CD8-positive, alpha-beta T cell (primary cell): ENCODE measurements at places on chromosomes 4 and X. TPM values are rescaled to one million over a fixed set of nuclear protein-coding genes. Genes with fewer than 3 reads are reported as not detected.
A peak's percentile ranks its signal among the peaks of the same experiment; 100 is the strongest.

Gene GPRASP3
- total RNA-seq = 0.94 TPM

Gene FAM9C
- total RNA-seq = not detected

DNA sequence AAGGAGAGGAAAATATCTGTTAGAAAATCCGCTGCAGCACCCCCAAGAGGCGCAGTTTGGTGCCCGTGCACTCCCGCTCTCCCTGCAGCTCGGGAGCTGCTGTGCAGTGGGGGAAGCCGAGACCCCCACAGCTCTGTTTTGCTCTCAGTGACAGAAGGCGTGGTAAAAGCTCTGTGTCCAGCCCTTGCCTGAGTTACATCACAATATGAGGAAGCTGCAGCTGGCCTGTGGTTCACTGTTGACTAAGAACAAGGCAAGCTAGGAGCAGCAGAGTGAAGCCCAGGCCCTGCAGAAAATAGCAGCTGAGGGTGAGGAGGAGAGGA is 88.5 kb upstream of the ADRA2C start:
- DNase-seq = no peak

DNA sequence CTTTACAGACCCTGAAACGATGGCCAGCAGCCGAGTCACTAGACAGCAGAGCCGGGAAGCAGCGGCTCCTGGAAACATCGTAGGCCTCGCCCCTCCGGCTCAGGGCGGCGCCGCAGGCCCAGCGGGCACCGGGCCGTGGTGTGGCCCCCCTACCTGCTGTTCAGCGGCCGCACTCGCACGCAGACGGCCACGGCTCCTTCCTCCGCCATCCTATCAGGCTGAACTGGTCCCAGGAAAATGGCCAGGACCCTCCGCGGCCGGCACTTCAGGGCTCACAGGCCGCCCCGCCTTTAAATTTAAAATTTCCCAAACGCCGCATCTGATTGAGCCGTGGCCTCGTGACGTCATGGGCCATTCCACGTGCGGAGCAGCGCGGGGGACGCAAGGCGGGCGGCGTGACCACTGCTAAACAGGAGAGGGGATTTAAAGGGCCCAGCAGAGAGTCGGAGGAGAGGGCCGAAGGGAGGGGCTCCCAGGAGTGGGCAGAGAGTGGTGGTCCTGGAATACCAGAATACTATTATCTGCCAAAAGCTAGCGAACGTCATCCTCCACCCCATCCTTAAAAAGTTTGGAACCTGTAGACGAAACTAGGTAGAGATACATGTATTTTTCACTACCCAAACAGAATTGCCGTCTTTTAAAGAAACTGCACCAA is at the start of gene CENPE:
Gene CENPE (minus strand): TSS at position 233 of the 655 bp plus-strand sequence. CDS start 24 bp downstream, at position 209.
- peak; percentile 89 for DNase-seq

Gene NDST3
- not detected for total RNA-seq

- no peak for DNase-seq
Observed at GRCh38 chr4:120731561-120731960, 191.0 kb downstream of the PRDM5 start.

Gene CDS1
- 0.97 TPM for total RNA-seq

GRCh38 chrX:81301877-81302276 is 100.0 kb downstream of the SH3BGRL start:
- DNase-seq = no peak

DNA sequence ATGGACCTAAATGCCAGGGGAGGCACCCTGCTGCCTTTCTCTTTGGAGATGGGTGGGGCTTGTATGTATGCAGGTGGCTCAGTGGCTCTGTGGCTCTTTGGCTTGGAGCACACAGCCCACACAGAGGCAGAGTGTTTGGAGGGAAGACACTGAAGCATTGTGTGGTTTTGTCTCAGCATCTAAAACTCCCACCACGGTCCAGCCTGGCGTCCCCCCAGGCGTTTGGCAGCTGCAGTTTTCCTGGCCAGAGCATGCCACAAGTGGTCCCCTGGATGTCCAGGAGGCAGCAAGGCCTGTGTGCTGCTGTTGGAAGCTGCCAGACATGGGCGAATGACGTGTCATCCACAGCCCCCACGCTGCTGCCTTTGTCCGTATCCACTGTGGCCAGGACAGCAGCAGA is 32.2 kb upstream of the PSAPL1 start:
- DNase-seq = no peak

- DNase-seq = no peak
Observed at GRCh38 chr4:53189011-53189410, 176.8 kb downstream of the SCFD2 start.

Gene ATP7A
- 14.3 TPM for total RNA-seq

Gene SPANXN4
- total RNA-seq = not detected

- no peak for DNase-seq
Observed at GRCh38 chr4:101289306-101289705, 58.0 kb downstream of the PPP3CA start.

Gene ETNPPL
- total RNA-seq = not detected

Gene MAGEC2
- not detected for total RNA-seq

GRCh38 chrX:134634691-134635090 is 23.6 kb downstream of the PLAC1 start:
- DNase-seq = no peak

DNA sequence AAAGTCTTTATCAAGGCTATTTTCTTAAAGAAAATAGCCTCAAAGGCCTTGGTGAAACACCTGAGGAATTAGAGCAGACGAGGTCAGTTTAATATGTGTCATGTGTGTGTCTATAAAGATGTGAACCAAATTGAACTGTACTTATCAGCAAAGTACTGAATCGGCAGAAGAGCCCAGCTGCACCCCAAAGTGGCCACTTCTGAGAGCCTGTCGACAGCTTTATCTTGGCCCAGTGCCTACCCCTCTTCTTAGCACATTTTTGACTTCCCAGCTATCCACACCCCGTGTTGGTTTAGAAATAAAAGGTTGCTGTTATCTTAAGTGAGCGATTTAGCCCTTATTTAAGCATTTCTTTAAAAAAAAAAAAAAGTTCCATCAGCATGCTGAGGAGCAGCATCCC is 329.7 kb downstream of the FBXW7 start:
- DNase-seq = no peak

DNA sequence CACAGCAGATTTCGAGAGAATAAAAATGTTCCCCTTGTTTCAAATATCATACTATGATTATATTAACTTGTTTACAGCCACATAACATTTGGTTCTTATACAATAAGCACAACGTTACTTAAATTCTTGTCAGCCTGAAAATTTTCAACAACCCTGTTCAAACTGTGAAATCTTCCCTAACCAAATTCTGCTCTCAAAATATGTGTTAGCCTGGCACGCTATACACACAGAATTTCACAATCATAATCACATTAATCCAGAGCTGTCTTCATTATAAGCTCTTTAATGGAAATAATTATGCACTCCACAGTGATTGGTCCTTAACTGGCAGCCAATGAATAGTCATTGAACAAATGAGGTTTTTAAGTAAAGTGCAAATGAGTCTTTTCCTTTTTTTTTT is 7.3 kb upstream of the PRSS12 start:
- DNase-seq = no peak

Gene POLN
- total RNA-seq = 0.89 TPM

GRCh38 chr4:23084559-23085248 is 392.0 kb downstream of the GBA3 start:
- DNase-seq = no peak

DNA sequence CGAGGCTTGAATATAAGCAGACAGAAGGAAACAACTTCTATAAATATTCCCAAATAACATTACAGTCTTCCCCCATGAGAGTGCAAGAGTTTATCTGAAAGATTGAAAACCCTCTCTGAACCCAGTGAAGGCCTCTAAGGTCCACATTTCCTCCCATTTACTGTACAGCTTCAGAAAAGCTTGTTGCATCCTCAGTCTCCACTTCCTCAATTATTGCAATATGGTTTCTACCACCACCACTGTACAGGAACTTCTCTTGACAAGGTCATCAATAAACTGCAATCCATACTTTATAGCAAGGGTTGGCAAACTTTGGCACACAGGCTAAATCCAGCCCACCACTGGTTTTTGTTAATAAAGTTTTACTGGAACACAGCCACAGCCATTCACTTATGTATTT is 239.0 kb downstream of the THOC2 start:
- DNase-seq = no peak

DNA sequence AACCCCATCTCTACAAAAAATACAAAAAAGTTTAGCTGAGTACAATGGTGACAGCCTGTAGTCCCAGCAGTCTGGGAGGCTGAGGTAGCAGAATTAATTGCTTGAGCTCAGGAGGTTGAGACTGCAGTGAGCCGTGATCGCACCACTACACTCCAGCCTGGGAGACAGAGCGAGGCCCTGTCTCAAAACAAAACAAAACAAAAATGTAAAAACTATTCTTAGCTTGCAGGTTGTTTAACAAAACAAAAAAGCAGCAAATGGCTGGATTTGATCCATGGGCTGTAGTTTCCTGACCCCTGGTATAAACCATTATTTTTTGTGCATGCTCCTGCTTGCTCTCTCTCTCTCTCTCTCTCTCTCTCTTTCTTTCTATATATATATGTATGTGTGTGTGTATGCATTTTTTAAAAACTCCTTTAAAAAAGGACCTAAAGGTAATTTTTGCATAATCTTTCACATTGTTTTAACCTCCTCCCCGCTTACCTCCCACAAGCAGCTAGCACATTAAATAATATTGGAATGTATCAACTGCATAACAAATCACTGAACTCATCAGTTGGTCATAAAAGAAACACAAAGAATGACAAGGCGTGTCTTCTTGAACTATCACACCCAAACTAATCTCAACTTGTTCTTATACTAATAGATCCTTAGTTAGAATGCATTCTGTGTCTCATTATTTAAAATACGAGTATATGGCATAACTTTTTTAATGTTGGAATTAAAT is 4.8 kb downstream of the AREG start:
- no peak for DNase-seq

Gene F11
- total RNA-seq = not detected

Gene ANXA10
- not detected for total RNA-seq

- no peak for DNase-seq
Observed at GRCh38 chrX:110310000-110310790, 7.7 kb downstream of the AMMECR1 start.

- peak; percentile 56 for DNase-seq
Observed at GRCh38 chr4:2817701-2818350, 24.9 kb downstream of the SH3BP2 start.

Gene ADH1B
- not detected for total RNA-seq

GRCh38 chr4:119190354-119190753 is 22.2 kb upstream of the USP53 start:
- DNase-seq = no peak

GRCh38 chr4:29680644-29681043 is 1039.5 kb upstream of the PCDH7 start:
- no peak for DNase-seq

- no peak for DNase-seq
Observed at GRCh38 chrX:41889317-41890025, 33.9 kb downstream of the CASK start.

- DNase-seq = no peak
Observed at GRCh38 chrX:70453024-70453618, 8.5 kb downstream of the DLG3 start.

Gene BMP2K
- total RNA-seq = 4.7 TPM

Gene FOXR2
- not detected for total RNA-seq

DNA sequence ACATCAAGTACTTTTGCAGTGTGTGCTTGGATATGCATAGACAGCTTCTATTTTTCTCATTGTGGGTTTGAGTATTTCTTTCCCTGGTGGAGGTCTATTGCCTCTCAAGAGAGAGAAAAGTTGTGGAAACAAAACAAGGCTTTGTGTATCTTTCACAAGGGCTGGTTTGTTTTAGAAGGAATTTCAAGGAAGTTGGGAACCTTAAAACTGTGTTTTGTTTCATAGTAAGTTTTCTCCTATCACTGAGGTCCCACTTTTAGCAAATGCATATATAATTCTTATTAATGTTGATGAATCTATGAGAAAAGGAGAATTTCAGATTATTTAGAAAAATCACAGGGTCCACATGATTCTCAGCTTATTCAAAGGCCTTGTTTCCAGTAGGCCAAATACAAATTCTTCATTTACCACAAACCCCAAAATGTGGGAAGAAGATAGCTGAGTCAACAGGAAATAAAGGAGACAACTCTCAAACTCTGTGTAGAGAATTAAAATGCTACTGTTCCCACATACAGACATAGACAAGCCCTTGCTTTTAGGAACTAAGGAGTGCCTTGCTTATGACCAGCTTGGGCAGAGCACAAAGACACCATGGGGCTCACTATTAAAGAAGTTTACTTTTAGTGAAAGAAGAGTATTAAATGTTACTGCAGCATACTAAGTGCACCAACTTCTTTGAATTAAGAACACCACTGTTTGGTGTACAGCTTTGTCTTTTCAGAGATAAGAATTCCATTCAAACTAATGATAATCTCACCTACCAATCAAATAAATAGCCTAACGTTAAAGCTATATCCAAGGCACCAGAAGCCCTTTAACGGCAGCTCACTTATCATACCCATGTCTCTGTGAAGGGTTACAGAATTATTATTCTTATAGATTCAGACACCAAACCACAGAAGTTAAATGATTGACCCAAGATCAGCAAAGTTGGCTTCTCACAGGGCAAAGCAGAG is 177.4 kb upstream of the LEF1 start:
- no peak for DNase-seq

- no peak for DNase-seq
Observed at GRCh38 chr4:112736718-112737135, 99.8 kb downstream of the LARP7 start.

GRCh38 chr4:148023512-148024181 is 291.8 kb downstream of the ARHGAP10 start:
- DNase-seq = no peak
